Type B pancreatic cell (in vitro differentiated cells): ENCODE measurements at places on chromosomes 12 and 14. TPM values are rescaled to one million over a fixed set of nuclear protein-coding genes. Genes with fewer than 3 reads are reported as not detected.

DNA sequence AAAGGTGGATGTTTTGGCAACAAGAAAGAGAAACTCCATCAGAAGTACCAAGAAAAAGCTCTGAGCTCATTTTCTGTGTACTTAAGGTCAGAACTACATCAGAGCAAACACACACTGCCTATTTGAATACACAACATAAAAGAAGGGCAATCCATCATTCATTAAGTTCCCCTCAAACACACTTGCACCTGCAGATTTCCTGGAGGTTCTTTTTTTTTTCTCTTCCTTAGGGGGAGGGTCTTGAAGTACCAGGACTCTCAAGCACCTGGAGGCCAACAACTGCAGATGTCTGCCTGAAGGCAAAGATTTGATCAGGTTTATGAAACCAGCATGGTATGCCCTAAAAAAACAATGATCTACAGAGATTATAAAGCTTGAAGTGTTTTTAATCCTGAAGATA is 26.1 kb upstream of the PTHLH start:
- peaks cover 20% of the 10 kb centered on the region for H3K27me3 ChIP-seq
- no peak for DNase-seq
- H3K4me3 ChIP-seq: no peak overlapping the region
- no peak overlapping the region for H3K27ac ChIP-seq
- H3K4me1 ChIP-seq: no peaks in the 10 kb centered on the region

DNA sequence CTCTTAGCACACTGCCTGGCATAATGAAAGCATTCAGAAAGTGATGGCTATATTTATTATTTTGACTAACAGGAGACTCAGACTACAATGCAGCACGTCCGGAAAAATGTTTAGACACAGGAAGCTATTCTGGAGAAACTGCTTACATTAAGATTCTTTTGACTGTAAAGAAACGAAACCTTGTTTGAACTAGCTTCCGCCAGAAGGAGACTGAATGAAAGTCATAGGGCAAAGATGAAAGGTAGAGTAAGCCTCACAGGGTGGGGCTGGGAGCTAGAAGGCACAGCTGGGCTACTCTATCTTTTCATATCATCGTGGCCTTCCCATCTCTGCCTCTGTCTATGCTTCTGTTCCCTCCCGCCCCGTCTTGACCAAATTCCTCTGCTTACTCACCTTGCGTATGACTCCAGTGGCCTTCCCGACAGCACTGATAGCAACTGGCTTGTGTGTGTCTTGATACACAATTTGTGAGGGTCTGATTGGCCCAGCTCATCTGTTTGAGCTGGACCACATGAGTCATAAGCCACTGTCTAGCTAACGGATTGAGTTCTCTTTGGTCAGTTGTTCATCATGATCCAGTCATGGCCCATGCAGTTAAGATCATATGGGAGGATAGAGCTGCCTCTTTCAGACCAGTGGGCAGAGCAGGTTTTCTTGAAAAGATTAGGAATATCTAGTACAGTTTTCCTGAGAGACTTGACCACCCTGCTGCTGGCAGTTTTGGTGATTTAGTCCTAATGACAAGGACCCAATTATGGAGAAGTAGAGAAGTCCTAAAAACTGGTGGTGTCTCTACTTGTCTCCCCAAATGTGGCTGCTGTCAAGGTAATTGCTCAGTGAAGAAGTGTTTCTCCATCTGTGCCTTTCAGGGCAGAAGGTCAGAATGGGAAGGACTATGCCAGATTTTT is 151.5 kb upstream of the SLC38A2 start:
- H3K27ac ChIP-seq: no peak overlapping the region
- no peak overlapping the region for H3K4me3 ChIP-seq
- peaks cover 36% of the 10 kb centered on the region for H3K4me1 ChIP-seq
- no peaks in the 10 kb centered on the region for H3K27me3 ChIP-seq
- DNase-seq: no peak

The CCDC197 gene
- total RNA-seq: not detected in 2 replicates

DNA sequence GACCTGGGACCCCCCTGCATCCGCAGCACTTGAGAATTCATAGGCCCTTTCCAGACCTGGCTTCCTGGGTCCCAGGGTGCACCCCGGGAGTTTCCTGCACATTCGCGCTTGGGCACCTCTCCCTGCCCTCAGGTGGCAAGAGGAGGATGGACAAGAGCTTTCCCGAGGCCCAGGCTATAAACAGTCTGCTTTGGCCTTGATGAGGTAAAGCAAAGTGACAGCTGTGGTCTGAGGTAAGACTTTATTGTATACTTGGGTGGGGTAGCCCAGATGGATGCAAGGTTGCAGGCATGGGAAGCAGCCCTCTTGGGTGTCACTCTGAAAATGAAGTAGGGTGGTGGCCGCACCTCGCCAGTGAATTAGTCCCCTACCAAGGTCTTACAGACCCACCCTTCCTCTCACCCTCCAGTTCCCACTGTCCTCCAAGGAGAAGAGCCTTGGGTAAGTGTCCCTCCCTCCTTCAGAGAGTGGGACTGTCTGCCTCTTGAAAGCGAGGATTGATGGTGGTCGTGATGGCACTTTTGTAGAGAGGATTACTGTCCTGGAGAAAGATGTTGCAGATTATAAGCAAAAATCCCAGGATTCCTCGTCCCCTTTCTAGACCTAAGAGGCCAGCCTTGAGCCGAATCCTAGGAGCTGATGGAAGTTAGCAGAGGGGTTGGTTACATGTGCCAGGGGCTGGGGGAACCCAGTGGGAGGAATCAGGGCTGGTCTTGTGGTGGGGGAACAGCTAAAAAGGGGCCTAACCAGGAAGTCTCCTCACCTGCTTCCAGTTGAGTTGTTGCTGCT is 10.6 kb upstream of the CSAD start:
- peaks cover 19% of the 10 kb centered on the region for H3K36me3 ChIP-seq
- no peak for DNase-seq
- peaks cover 15% of the 10 kb centered on the region for H3K27me3 ChIP-seq
- no peaks in the 10 kb centered on the region for H3K4me1 ChIP-seq
- H3K27ac ChIP-seq: no peak overlapping the region
- H3K4me3 ChIP-seq: no peak overlapping the region

The FAM186B gene
- 0.14 and 0.21 TPM in 2 replicates for total RNA-seq

The PLCZ1 gene
- total RNA-seq: not detected in 2 replicates

The ASB2 gene
- 0.21 and 0.60 TPM in 2 replicates for total RNA-seq

The NR1H4 gene
- total RNA-seq: 2.1 and 9.5 TPM in 2 replicates

GRCh38 chr14:90248594-90248993 is 7.8 kb upstream of the PSMC1 start:
- H3K4me1 ChIP-seq: no peaks in the 10 kb centered on the region
- H3K36me3 ChIP-seq: no peaks in the 10 kb centered on the region
- no peak for DNase-seq
- no peak overlapping the region for H3K4me3 ChIP-seq
- peaks cover 17% of the 10 kb centered on the region for H3K27me3 ChIP-seq
- no peak overlapping the region for H3K27ac ChIP-seq

The KRT72 gene
- total RNA-seq: 0.48 and 2.9 TPM in 2 replicates

DNA sequence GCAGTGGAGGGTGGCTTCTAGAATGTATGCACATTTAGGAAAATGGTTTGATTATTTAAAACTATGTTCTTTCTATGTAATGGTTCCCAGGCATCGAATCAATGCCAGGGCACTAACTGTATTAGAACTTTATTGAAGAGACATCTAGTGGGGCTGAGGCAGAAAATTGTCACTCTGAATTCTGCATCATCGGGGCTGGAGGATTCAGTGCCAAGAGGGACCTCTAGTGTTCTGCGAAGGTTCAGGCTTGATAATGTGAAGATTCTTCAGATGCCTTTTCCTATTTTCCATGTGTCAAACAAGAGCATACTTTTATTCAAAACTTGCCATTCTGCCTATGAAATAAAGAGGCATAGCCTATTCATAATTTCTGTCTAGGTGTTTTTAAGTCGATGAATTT is 146.3 kb downstream of the CAND1 start:
- H3K27me3 ChIP-seq: no peaks in the 10 kb centered on the region
- H3K36me3 ChIP-seq: no peaks in the 10 kb centered on the region
- H3K4me1 ChIP-seq: peaks cover 33% of the 10 kb centered on the region
- H3K27ac ChIP-seq: no peak overlapping the region

The KCTD10 gene
- total RNA-seq: 47.4 and 47.5 TPM in 2 replicates

GRCh38 chr14:65255029-65255545 is 152.8 kb upstream of the MAX start:
- no peak for DNase-seq
- peak overlapping the region; percentile 97 for H3K27ac ChIP-seq
- H3K36me3 ChIP-seq: no peaks in the 10 kb centered on the region
- H3K27me3 ChIP-seq: no peaks in the 10 kb centered on the region

GRCh38 chr12:31991815-31992214 is 32.6 kb downstream of the RESF1 start:
- H3K36me3 ChIP-seq: peaks cover 53% of the 10 kb centered on the region
- no peaks in the 10 kb centered on the region for H3K27me3 ChIP-seq
- no peaks in the 10 kb centered on the region for H3K4me1 ChIP-seq

GRCh38 chr14:88194531-88194930 is 128.5 kb downstream of the KCNK10 start:
- no peak overlapping the region for H3K27ac ChIP-seq
- H3K27me3 ChIP-seq: peaks cover 38% of the 10 kb centered on the region
- H3K4me1 ChIP-seq: peaks cover 7% of the 10 kb centered on the region
- no peak for DNase-seq
- H3K4me3 ChIP-seq: no peak overlapping the region
- no peaks in the 10 kb centered on the region for H3K36me3 ChIP-seq

The GLS2 gene
- 6.7 and 7.0 TPM in 2 replicates for total RNA-seq

The MYH6 gene
- 0.24 and 0.50 TPM in 2 replicates for total RNA-seq

DNA sequence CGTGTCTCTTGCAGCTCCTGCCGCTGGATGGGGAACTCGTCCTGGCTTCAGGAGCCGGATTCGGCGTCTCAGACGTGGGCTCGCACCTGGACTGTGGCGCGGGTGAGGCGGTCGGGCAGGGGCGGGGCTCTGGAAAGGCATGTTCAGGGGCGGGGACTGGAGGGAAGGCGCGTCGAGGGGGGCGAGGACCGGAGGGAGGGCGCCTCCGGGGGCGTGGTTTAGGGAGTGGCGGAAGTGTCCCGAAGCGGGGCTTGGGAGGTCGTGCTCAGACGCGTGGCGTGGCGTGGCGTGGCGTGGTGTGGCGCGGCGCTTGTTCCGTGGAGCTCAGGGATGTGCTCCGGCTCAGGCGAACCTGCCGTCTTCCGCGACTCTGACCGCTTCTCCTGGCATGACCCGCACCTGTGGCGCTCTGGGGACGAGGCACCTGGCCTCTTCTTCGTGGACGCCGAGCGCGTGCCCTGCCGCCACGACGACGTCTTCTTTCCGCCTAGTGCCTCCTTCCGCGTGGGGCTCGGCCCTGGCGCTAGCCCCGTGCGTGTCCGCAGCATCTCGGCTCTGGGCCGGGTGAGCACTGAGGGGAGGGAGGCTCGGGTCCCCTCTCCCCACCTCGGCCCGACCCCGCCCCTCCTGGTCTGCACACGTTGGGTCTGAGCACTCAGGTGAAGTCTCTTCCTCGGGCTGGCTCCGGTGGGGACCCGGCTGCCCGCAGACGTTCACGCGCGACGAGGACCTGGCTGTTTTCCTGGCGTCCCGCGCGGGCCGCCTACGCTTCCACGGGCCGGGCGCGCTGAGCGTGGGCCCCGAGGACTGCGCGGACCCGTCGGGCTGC is 6.2 kb downstream of the AMN start:
- H3K4me3 ChIP-seq: peak overlapping the region; percentile 80
- H3K4me1 ChIP-seq: no peaks in the 10 kb centered on the region
- H3K27me3 ChIP-seq: peaks cover 35% of the 10 kb centered on the region
- H3K36me3 ChIP-seq: peaks cover 4% of the 10 kb centered on the region

DNA sequence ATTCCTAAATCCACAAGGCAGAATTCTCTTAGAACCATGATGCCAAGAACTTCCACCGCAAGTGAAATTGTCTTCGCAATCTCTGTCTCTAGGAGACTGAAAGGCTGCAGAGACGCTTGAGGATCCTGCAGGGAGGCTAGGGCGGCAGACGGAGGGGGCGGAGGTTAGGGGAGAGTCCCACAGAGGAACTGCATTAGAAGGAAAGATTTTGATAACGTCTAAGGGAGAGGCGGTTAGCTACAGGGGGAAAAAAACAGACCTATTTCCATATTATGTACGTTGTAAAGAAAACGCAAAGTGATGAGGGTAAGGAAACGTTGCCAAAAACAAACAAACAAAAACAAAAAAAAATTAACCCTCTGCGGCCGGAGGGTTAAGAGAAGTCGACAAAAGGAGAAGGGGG is 595 bp downstream of the KLHL28 start:
- H3K36me3 ChIP-seq: peaks cover 7% of the 10 kb centered on the region
- DNase-seq: no peak

DNA sequence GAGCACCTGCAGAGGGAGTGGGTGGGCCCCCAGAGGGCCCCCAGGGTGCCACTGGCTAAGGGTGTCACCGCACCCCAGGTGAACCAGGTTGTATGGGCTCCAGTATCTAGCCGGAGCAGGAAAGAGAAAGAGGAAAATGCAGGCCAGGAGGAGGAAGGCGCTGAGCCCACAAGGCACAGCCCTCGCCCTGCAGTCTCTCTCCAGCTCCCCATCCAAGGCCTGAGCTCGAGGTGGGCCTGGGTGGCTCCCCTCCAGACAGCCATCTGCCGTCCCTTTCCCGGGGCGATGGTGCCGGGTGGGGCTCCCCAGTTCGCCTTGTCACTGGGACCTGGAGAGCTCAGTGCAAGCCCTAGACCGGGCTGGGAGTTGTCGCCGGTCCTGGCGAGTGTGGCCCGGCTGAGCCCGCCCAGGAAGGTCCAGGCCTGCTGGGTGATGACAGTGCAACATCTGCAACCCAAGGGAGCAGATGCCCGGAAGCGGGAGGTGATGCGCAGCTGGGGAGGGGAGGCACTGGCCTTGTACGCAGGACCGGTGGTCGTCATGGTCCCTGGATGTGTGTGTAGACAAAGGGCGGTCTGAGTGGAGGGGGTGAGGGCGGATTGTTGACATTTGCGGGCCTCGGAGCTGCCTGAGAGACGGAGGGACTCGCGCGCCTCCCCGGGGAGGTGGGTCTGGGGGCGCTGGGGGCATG is 716 bp downstream of the TMEM179 start:
- peaks cover 4% of the 10 kb centered on the region for H3K4me1 ChIP-seq
- peaks cover 61% of the 10 kb centered on the region for H3K27me3 ChIP-seq
- H3K4me3 ChIP-seq: peak overlapping the region; percentile 85
- H3K27ac ChIP-seq: no peak overlapping the region

The CLEC9A gene
- total RNA-seq: not detected in 2 replicates

The KRT3 gene
- 0.68 and 2.3 TPM in 2 replicates for total RNA-seq

The SIX1 gene
- 1.00 and 32.6 TPM in 2 replicates for total RNA-seq

The OR11H6 gene
- total RNA-seq: not detected in 2 replicates

The LMNTD1 gene
- total RNA-seq: 1.5 TPM in 1 of 2 replicates, not detected in the other

The COX8C gene
- total RNA-seq: not detected in 2 replicates
